ENCODE measurements at places on chromosomes 7 and 10.
A peak's percentile ranks its signal among the peaks of the same experiment; 100 is the strongest.

DNA sequence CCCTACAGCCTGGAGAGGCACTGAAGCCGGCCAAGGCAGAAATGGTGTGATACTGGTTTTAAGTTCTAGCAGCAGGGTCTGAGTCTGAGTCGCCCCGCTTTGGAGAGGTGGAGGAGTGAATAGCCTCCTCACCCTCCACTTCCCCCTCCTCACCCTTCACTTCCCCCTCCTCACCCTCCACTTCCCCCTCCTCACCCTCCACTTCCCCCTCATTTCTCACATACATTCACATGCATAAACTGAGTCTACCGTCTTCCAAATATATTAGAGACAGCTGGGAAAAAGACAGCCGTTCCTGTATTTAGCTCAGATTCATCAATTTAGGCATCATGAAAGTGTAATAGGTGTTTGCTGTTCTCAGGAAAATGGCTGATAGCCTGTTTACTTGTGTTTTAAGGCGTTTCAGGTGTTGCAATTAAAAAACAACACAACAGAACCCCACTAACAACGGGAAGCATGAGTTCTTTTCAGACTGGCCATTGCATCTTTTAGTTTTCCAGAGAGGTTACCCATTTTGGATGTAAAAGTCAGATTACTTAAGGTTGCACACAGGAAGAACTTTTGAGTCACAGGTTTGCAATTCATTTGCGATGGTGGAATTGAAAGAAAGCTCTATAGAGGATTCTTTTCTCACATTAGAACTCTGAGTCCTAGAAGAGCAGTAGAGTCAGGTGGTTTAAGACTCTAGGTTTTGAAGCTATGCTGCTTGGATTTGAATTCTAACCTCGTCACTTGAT lies 861 bp downstream of the NRBF2 start:
- no peak for DNase-seq

DNA sequence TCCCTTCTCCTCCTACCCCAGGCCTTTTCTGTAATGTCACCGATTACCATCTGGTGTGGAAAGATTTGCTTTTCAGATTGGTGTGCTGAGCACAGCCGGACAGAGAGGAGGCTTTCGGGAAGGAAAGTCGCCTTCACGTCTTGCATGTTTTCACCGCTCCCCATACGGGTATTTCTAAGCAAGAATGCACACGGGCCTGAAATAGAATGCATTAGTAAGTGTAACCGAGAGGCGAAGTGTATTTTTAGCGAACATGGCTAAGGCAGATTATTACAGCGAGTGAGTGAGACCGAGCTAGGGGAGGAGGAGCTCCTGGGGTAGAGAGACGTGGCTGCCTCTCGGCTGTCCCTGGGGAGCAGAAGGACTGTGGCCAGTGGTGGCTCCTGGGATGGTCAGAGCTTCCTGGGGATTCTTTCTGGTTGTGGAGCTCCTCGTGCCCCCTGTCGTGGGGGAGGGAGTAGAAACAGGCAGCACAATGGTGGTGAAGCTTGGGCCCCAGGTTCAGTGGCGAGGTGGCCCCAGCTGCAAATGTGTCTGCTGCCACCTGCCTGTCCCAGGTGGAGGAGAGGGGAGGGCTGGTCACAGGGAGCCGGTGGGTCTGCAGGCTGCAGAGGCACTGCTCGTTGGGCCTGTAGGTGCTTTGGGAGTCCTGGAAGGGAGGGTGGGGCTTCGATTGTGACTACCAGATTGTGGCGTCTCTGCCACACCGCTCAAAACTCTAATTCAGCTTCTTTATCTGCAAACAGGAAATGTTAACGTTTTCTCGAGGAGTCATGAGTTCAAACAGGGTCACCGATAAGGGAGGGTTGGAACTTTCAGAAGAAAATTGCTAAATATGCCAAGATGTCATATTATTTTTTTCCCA lies 135.8 kb downstream of the CAMK1D start:
- DNase-seq = no peak

- DNase-seq = no peak
Observed at GRCh38 chr10:14873090-14873760, 5.4 kb upstream of the SUV39H2 start.

- peak; percentile 43 for DNase-seq
Observed at GRCh38 chr7:48637382-48637781, 287.0 kb upstream of the CDC14C start.

DNA sequence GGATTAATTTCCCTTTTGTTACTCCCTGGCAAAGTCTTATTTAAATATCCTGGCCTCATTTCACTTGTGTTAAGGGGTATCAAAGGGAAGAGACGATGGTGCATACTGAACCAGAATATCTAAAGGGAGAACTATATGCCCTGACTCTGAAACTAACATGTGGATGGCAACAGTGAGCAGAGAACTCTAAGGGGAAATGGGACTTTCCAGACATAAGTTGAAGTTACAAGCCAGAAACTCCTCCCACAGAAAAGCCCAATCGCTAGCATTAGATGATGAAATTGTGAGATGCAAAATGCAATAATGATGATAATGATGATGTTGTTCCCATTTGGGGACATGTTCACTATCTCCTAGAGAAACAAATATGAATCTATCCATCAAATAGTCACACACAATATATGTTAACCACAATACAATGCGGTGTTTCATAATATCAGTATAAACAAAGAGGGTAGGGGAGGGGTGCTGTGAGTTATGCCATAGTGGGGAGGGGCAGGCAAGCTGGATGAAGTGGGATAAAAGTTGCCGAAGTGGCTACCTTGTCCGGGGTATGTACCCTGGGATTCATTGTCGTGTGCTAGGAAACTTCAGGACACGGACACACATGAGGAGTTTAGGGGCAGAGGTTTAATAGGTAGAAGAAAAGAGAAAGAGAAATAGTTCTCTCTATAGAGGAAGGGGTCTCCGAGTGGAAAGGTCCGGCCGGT lies 37.1 kb downstream of the TMEM229A start:
- no peak for DNase-seq

DNA sequence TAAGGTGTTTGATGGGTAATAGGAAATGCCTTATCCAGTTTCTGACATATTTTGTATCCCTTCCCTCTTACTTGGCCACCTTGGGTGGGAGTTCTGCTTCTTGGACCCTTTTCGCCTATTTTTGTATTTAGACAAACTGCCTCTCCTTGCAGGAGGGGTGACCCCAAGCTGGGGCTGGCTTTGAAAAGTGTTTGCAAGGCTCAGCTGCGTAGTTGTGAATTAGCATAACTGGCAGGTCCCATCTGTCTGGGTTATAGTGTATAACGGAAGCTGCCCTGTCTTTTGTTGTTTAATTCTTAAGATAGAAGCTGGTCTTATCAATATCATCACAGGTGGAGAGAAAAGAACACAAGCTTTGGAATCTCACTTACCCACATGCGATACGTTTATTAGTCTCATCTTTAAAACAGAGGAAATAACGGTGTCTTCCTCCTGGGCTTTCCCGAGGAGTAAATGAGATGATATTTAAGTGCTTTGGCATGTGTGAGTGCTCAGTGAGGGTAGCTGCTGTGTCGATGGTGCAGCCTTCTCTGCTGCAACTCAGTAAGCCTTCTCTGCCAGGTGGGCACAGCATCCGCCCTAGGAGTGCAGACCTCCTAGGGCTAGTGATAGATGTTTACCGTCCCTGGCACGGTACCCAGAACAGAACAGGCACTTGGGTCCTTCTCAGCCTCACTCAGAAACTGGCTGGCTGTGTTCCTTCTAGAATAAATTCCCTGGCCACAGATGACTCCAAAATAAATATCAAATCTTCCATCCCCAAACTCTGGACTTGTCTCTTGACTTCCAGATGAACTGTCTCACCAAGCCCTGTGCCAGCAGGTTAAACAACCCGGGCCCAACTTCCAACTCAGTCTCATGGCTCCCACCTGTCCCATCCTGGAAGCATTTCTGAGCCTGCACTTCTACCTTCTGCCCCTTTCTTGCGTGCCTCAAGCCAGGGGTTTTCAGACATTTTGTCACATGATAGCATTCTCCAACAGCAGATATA lies 227.3 kb downstream of the GFRA1 start:
- DNase-seq = no peak

DNA sequence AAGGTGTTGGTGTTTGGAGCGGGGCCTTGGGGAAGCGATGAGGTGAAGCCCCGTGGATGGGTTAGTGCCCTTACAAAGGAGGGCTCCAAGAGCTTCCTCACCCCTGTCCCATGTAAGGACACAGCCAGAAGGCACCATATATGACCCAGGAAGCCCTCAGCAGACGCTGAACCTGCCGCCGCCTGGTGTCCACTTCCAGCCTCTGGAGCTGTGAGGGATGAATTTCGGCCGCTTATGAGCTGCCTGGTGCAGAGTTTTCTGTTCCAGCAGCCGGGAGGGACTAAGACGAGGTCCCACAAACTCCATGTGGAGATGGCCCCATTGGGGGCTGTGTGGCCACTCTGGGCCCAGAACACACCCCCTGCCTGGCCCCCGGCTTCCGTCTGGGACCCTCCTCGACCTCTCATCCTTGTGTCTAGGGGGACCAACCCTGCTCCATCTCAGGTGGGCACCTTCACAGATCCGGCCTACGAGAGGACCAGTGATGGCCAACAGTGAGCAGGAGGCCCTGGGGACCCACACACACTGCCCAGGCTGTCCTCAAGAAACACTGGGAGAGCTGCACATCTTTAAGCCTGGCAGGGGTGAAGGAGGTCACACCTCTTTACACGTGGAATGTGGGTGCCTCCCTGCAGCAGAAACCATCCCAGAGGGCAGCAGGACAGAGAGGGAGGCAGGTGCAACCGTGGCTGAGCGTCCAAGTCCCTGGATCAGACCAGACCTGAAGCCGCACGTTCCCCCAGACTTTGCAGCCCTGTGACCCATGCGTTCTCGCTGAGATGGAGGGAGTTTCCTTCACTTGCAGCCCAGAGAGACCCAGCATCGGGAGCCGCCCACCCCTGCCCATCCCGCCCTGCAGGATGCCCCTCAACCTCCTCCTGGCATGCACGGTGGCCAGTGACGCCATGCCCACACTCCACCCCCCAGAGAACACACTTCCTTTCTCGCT lies 96.1 kb downstream of the PDGFA start:
- no peak for DNase-seq

- DNase-seq = no peak
Observed at GRCh38 chr10:17918187-17918903, 33.4 kb upstream of the SLC39A12 start.

GRCh38 chr10:126131341-126131740 lies 235.0 kb downstream of the FANK1 start:
- DNase-seq = no peak

- DNase-seq = no peak
Observed at GRCh38 chr7:155167706-155168365, 97.7 kb downstream of the HTR5A start.

DNA sequence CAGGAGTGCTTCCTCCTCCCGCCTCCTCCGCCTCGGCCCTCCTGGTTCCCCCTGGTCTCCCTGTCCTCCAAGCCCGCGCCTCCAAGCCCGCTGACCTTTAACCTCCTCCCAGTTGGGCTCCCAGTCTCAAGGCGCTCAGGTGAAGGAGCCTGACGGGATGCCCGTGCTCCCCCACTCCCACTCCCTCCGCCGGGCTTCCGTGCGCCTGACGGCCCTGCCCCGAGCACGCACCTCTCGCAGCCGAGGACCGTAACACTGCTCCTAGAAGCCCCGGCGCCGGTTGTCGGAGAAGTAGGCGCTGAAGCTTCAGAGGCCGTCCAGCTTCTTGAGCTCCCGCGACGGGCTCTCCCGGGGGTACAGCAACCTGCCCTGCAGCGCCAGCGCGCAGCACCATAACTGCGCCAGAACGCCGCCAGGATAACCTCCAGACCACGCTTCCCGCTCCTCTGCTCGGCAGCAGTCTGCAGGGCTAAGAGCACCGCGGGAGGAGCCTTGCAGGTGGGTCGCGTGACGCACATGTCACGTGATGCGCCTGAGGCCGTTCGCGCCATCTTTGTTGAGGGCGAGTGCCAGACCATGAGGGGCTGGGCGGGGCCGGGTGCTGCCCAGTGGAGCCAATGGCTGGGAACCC lies 71.0 kb upstream of the ZNF479 start:
- DNase-seq = no peak

DNA sequence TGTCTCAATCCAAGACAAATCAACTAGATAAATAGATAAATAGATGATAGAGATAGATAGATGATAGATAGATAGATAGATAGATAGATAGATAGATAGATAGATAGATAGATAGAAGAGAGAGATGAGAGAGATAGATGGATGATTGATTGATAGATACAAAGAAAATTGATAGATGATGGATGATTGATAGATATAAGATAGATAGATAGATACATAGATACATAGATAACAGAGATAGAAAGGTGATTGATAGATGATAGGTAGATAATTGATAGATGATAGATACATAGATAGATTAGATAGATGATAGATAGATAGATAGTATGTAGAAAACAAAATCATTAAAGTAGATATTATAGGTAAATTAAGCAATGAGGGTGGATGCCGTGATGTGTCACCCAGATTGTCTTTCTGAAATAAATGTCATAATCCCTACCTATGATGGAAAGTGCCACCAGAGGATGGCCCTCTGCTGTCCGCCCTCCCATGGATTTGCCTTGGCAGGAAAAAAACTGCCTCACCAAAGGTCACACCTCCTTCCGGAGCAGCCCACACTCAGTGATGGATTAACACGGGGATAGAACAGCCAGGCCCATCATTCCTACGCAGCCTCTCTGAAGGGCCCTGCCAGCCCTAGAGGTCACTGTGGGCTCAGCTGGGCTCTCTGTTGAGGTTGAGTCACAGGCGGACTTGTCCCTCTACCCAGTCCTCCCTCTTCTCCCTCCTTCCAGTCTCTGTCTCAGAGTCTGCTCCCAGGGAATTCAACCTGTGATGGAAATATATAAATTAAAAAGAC lies 50.8 kb downstream of the KCNH2 start:
- no peak for DNase-seq

DNA sequence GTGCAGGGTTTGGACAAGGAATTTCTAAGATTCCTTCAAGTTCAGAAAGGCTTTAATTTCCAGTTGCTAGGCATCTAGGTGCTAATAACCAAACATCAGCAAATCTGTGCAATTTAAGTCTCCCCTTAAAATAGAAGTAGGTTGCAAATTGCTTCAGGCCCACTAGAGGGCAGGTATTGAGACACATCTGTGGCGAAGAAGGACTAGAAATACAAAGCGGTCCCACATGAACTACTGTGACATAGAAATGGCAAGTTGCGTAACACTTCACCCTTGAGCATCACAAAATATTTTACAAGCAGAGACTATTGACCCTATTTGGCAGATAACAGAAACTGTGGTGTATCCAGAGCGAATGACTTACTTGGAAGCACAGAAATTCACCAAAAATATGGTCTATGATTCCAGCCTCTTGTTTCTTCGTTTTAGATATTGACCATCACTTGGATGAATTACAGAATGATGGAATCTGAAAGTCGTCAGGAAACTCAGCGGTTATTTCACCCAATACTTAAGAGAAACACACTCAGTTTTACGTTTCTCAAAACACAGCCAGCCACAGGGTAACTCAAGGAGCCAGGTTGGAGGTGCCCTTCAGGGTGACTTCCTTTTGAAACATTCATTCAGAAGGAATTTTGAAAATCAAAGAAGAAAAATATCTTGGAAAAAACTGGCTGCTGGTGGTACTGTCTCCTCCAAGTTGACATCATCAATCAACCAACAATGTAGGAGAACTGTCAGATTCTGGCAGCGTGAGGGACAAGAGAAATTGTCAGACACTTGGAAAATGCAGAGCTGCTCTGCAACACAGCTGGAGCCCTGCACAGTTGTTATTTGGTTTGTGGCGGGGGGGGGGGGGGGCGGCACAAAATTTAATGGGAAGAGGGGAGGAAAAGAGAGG lies 256.3 kb upstream of the MINDY3 start:
- DNase-seq = peak; percentile 6

- DNase-seq = peak; percentile 91
Observed at GRCh38 chr10:31099664-31100063, 68.0 kb upstream of the ZNF438 start.

- DNase-seq = peak; percentile 91
Observed at GRCh38 chr7:99210265-99210970, 2.5 kb upstream of the KPNA7 start.

- no peak for DNase-seq
Observed at GRCh38 chr10:11604865-11605650, 6.4 kb downstream of the USP6NL start.

GRCh38 chr10:12214763-12215218 lies 18.8 kb downstream of the CDC123 start:
- DNase-seq = peak; percentile 42

Measured in LoVo (cell line).